ENCODE measurements at places on chromosomes 1 and 21.

GRCh38 chr1:112358798-112359408, 37.1 kb upstream of the CTTNBP2NL start:
- DNase-seq: no peak

GRCh38 chr1:208291923-208292711, 47.9 kb upstream of the PLXNA2 start:
- DNase-seq: no peak

DNA sequence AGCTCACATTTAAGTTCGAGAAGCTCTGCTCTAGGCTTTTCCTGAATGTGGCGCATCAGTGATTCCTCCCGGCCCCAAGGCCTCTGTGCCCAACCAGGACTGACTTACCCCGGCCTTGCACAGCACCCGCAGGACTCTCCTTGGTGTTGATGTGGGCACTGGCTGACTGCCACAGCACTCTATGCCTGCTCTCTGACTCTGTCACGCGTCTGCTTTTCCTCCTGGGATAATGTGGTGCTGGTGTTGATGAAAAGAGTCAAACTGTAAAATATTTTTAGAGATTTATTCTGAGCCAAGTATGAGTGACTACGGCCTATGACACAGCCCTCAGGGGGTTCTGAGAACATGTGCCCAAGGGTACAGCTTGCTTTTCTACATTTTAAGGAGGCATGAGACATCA, 15.5 kb upstream of the SLC2A5 start:
- DNase-seq: no peak

- DNase-seq: peak; percentile 45
These were observed 649 bp downstream of the PTPN7 start for GRCh38 chr1:202159534-202160371.

GRCh38 chr21:14875704-14876523, 188.9 kb downstream of the NRIP1 start:
- DNase-seq: no peak

- DNase-seq: no peak
These were observed 652.3 kb downstream of the PTPRC start for GRCh38 chr1:199291022-199291740.

DNA sequence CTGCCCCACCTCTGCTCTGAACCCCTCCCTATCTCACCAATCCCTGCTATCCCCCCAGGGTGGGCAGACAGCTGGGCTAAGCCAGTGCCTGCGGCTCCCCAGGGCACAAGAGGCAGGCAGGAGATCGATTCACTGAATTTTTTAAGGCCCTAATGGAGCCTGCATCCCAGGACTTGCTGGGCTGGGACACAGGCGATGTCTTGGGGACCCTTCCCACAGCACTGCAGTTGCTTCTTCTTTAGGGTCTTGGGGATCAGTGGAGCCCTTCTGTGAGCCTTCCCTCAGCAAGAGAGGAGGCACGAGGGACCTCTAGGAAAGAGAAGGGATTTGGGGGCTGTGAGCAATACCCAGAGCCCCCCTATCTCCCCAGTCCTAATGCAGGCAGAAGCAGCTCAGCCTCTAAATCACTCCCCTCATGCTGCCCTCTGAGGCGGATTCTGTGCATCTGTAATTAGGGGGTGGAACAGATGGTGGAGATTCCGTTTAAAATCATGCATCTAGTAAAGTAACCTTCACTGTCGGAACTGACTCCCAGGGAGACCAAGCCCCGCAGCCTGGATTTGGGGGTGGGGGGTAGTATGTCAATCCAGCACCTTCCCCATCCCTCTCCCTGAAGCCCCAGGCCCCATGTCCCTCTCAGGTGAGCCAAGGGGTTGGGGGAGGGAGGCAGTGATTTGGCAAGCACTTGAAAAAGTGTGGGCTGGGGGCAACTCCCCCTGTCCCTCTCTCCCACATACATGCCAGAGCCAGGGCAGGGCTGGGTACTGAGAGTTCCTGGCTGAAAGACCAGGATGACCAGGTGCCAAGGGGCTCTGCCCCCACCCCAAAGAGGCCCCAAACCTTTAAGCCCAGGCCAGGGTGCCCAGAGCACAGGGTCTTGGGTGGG, 10.0 kb downstream of the AHDC1 start:
- no peak for DNase-seq

DNA sequence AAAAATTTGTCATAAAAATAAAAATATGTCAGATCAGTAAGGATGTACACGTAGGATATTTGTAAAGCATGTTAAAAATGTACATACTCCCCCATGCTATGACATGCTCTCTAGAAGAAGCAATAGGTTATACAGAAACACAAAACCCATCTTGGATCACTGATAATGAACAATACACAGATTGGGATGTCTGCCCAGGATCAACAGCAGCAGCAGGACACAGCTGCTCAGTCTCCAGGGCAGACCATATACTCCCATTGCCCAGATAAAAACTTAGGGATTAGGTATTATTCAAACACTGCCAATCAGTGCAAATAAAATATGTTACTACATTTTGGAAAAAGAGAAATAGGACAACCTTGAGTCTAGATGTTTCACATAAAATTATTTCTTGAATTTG, 39.0 kb downstream of the DAB1 start:
- no peak for DNase-seq

GRCh38 chr21:15390049-15390448, 325.2 kb upstream of the NRIP1 start:
- DNase-seq: no peak

- DNase-seq: no peak
These were observed 29.7 kb downstream of the UBE2T start for GRCh38 chr1:202311875-202312635.

DNA sequence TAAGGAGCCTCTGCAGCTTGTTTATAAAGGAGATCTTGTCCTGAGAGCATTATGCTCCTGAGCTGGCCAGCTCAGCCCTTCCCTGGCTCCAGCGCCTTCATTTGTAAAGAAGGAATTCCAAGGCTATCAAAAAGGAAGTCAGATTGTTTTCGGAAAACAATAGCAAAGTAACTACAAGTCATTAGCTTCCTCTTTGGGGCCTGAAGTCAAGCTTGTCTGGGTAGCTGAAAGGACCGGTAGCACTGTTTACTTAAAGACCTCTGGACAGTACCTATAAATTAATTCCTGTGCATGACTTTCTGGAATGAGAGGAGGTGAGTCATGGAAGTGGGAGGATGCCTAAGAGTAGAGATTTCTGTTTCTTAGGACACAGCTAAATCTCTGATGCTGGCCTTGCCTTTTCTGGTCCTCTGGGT, 20.7 kb upstream of the GJA5 start:
- no peak for DNase-seq
